ENCODE measurements at places on chromosomes 12 and 14. TPM values are rescaled to one million over a fixed set of nuclear protein-coding genes. Genes with fewer than 3 reads are reported as not detected.
A peak's percentile ranks its signal among the peaks of the same experiment; 100 is the strongest.

GRCh38 chr12:25884024-25884919, 74.2 kb upstream of the RASSF8 start:
- DNase-seq: no peak

- DNase-seq: no peak
Measured at GRCh38 chr12:124536641-124537040, 30.8 kb downstream of the NCOR2 start.

DNA sequence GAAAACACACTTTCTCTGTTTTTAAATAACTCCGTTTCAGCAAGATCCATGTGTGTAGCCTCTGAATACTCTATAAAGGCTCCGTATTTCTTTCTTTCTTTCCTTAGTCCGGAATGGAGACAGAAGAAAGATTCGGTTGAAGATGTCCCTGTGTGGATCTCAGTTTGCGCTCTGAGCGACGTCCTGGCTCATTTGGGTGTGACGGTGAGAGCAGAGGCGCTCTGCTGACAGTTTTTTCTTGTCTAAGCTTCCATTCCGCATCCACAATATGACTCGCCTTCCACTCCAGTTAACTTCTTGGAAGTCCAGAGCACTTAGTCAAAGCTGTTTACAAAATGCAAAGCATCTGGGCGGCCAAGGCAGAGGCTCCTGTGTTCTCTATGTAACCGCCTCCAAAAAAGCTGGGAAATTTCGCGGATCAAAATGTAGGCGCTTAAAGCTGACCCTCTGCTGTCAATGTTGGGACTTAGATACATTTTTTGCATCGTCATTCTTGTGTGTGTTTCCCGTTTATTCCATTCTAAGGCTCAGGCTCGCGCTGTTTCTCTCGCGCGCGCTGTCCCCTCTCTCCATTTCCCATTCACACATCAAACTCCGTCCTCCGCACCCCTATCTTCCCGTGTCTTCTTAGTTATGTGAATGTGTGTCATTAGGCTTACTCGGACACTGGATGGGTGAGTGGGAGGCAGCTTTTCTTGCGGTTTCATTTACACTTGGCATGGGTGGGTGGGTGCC, 880 bp upstream of the FLRT2 start:
- peak; percentile 75 for DNase-seq

DNA sequence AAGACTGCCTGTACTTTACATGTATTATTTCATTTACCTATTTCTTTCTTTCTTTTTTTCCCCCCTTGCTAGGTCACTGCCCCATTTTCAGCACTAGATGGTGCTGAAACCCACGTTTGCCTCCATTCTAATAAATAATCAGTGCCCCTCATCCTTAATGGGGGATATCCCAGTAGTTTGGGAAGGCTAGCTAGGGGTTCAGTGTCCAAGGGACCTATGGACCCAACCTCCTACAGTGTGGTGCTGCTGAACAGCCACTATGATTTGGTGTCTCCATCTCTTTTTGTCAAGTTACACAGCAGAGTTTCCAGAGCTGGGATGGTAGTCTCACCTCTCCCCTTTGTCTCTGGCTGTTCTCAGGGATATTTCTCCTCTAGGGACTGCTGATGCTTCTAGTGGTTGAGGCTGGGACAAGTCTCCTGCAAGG, 6.5 kb upstream of the HCFC2 start:
- no peak for DNase-seq

DNA sequence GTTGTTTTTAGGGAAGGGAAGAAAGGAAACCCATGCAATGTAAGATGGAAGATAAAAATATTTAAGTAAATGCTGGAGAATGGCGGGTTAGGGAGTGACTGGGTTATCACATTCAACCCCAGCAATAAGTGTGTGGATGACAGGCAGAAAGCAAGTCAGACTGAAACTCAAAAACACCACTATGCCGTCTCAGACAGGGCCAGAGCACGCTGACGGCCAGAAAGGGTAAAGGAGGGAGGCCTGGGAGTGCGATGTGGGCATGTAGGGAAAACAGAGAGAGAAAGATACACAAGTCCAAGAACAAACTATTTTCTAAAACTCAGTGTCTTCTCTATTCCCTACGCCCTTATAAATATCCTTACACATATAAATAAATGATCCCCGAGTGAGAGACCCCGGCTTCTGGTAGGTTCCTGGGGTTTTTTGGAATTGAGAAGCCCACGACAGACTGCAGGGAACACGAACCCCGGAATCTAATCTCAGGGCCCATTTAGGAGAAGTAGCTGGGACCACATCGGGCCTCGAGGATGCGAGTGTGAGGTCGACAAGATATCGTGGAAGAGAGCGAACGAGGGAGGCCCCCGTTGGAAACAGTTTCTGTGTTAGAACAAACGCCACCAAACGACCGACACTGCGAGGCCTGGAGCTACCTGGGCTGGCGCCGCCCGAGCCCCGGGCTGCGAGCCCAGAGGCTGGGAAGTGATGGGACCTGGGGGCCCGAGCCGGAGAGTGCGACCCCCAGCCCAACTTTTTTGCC, 735 bp upstream of the OTX2 start:
- no peak for DNase-seq

- no peak for DNase-seq
Measured at GRCh38 chr12:121287267-121287954, 9.1 kb downstream of the CAMKK2 start.

- DNase-seq: no peak
Measured at GRCh38 chr12:132544498-132544897, 54.5 kb downstream of the FBRSL1 start.

- DNase-seq: no peak
Measured at GRCh38 chr12:76460807-76461206, 98.8 kb downstream of the OSBPL8 start.

DNA sequence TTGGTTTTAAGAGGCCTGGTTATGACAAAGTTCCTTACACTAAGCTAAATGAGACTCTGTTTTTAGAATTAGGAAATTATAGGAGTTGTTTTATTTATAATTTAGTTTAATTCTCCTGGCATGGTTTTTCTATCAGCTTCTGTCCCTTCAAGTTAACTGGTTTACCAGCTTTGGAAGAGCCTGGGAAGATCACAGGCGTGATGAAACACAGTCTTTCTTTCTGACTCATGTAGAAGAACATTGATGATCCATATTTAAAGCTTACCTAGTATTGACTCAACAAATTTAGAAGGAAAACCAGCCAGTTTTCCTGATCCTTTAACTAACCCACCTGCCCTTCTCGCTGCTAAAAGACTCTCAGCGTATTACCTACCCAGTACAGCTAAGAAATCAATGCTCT, 155.2 kb downstream of the TGFB3 start:
- DNase-seq: no peak

- DNase-seq: no peak
Measured at GRCh38 chr12:19312637-19313036, 126.7 kb upstream of the AEBP2 start.

- DNase-seq: no peak
Measured at GRCh38 chr14:51735851-51736250, 84.1 kb downstream of the FRMD6 start.

GRCh38 chr14:31718585-31718984, 157.4 kb downstream of the NUBPL start:
- DNase-seq: no peak

GRCh38 chr12:4535871-4536270, 2.8 kb upstream of the RAD51AP1 start:
- DNase-seq: no peak

DNA sequence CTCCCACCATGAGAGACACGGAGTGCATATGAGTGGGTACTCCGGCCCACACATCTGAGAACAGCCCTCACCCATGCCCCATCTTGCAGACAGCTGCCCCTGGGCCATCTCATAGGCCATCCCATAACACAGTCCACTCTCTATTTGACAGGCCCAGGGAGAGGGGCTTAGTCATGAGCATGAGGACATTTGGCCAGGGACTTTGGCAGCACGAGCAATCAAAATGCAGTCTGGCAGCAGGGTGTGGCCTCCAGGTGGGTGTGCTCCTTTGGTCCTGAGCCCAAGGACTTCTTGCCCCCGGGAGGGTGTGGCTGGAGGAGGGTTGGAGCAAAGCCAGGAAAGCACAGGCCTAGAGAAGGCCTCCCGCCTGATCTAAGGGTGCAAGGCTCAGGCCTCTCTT, 25.6 kb downstream of the EMP1 start:
- DNase-seq: peak; percentile 59

GRCh38 chr12:91113621-91114020, 2.3 kb upstream of the LUM start:
- DNase-seq: no peak

DNA sequence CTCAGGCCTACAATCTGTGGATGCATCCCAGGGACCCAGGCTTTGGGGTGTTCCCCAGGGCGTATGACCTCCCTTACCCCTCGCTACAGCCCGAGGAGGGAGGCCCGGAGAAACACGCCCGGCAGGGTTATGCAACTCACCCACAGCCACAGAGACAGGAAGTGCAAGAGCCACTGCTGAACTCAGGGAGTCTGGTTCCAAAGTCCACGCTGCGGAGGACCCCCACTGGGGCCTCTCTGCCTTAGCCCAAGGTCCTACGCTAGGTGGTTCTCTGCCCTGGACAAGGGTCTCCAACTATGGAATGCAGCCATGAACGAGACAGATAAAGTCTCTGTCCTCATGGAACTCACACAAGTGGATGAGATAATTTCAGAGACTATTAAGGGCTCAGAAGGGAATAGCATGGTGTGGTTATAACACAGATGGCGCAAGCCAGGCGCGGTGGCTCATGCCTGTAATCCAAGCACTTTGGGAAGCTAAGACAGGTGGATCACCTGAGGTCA, 11.3 kb downstream of the SCARB1 start:
- DNase-seq: peak; percentile 81

Gene LRFN5
- polyA plus RNA-seq: 0.19 TPM

Gene NTF3
- 1.7 TPM for polyA plus RNA-seq

Gene CCDC38
- polyA plus RNA-seq: not detected

Gene SLC5A8
- not detected for polyA plus RNA-seq

Gene FAM216A
- 4.5 TPM for polyA plus RNA-seq

Gene SRRM4
- 0.25 TPM for polyA plus RNA-seq

Gene GALNT8
- not detected for polyA plus RNA-seq

Gene NGDN
- polyA plus RNA-seq: 35.7 TPM

Gene ADGRD1
- 4.0 TPM for polyA plus RNA-seq

Gene STRAP
- polyA plus RNA-seq: 69.1 TPM

Gene GALNT6
- 11.8 TPM for polyA plus RNA-seq

Gene SDS
- 4.7 TPM for polyA plus RNA-seq

Gene BMAL2
- 12.3 TPM for polyA plus RNA-seq

Gene KRT75
- not detected for polyA plus RNA-seq
